ENCODE measurements at places on chromosomes 13 and 19.

DNA sequence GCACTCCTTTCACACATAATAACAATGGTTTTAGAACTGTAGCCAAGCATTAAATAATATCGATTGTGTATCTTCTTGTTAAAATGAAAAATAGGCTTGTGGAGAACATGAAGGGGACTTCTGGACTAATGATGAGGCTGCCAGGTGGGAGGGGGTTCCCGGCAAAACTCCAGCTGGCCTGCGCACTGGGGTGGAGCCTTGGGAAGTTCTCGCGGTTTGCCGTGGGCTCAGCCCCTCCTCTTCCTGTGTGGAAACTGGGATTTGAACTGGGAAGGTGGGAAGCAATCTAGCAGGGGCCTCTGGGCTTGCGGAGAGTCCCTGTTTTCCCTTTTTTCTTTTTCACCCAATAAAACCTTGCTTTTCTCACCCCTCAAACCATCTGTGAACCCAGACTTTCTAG is 113.7 kb upstream of the SLITRK1 start:
- DNase-seq: no peak

- DNase-seq: no peak
Observed at GRCh38 chr19:50928831-50929230, 17.6 kb upstream of the KLK4 start.

DNA sequence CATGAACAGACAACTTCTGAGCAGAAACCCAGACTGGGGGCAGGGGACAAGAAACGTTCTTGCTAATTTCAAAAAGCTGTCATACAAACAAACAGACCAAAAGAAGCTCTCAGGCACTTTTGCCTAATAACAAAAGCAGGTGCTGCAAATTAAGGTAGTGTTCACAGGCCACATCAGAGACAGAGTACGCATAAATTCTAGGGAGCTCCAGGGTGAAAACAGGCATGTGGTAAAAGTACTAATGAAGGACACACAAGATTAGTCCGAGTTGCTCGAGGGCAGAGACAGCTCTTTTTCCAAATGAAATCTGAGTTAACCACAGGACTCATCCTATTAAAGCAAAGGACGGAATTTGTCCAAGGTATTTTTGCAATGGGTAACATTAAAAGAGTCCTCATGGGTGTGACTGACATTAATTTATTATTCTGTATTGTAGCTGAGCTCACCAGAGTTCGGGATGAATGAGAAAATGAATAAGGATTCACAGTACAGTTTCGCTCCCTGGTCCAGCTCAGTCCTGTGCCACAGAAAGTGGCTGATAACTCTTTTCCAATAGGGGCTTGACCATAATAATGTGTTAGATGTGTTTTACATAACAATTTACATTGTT is 197.3 kb downstream of the LHFPL6 start:
- DNase-seq: no peak

- DNase-seq: no peak
Observed at GRCh38 chr19:7844405-7844804, 14.4 kb downstream of the EVI5L start.

DNA sequence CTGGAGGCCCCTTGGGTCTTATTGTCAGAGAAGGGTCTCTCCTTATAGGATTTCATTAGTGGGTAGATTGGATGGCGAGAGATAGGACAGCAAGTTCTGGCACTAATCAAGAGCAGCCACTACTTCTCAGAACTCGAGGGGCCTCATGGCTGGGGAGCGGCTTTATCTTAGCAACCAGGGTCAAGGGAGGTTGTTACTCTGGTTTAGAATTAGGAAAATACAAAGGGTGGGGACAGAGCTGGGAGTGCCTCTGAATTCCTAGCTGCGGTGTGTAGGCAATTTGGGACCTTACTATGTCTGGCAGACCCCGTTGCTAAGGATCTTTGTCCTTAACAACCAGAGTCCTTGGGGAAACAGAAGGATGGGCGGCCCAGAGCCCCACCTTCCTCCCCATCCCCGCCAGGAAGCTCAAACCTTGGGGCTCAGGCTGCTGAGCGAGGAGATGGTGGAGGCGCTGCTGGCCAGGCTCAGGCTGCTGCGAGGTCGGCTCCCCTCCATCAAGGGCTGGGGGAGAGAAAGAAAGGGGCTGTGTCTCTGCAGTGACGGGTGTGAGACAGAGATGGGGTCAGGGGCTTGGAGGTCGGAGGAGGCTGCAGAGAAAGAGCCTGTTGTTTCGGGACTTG is 1.2 kb downstream of the PLEKHA4 start:
- DNase-seq: no peak

DNA sequence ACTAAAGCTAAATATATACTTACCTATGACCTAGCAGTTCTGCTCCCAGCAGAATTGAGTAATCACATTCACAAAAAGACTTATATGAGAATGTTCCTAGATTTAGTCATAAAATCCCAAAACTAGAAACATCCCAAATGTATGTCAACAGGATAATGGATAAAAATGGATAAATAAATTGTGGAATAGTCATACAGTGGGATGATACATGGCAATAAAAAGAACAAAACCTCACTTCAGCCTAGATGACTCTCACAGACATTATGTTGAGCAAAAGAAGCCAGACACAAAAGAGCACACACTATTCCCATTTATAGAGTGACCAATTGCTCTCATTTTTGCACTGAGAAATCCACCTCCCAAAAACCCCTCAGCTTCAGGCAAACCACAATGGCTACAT is 352.4 kb upstream of the HTR2A start:
- no peak for DNase-seq

GRCh38 chr19:3819989-3820388 is 33.8 kb upstream of the MATK start:
- DNase-seq: no peak

GRCh38 chr19:3768015-3768747 is 3.8 kb downstream of the RAX2 start:
- no peak for DNase-seq

DNA sequence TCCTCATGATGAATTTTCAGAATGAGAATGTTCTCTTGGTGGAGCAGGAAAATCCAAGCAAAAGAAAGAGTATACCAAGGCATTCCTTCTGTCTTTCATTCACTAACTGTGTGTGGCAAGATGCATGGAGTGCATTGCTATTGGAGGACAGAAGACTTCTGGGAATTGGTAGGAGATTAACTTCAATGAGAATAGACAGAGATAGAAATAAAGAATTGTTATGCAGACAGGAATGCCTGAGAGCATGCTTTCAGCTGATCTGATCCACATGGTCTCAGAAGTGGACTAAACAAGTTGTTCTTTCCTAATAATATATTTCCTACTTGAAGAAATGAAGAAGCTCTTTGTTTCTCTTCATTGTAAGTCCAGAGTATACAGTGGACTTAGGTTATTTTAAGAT is 303.6 kb downstream of the MYO16 start:
- DNase-seq: no peak

GRCh38 chr19:4556597-4557127 is 2.8 kb downstream of the SEMA6B start:
- DNase-seq: no peak

DNA sequence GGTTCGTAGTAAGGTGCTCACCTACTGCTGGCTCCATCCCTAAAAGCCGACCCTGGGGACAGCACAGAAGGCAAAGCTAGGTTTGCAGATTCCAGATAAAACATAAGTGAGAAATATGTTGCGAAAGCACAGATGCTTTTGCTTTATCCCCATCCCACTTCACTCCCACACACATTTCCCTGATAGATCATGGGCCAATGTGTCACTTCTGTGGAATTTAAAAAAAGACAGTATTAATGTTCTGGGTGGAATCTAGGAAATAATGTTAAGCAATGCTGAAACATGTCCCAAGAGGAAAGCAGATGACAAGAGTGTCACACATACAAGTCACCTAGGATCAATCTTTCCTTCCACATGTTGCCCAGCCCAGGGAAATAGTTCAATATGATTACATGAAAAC is 661.0 kb upstream of the MIR17HG start:
- no peak for DNase-seq

GRCh38 chr19:8307965-8308866 is at the start of gene CD320:
Gene CD320, minus strand, starts transcription at chr19:8308358. Its CDS starts 68 bp downstream, at chr19:8308290.
- peak; percentile 56 for DNase-seq

GRCh38 chr19:31784671-31785101 is 435.4 kb upstream of the TSHZ3 start:
- DNase-seq: no peak

DNA sequence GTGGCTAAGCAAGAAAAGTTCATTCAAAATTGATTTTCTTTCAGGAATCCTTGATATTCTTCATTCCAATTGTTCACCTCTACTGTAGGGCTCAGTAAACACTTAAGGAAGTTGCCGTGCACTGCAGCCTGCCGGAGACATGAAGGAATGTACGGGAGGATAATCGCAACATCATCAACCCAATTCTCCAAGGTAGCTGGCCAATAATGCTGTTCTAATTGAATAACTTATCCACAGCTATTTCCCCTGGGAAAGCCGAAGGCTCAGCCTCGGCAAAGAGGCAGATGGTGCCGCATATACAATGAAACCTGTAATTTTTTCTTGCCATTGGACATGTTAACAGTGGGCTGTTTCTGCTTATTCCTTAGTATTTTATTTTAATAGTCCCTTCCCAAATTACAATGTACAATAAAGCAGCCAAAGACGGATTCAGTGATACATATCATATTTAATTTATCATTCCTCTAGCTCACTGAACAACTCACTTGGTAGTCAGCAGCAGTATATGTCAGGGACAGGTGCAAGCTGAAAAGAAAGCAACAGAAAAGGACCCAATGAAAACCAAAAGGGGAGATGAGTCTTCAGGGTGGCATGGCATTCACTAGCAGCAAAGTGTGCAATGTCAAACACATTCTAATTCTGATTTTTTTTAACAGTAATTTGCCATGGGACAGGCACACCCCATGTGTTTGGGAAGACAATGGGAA is 420.5 kb upstream of the KLF12 start:
- DNase-seq: no peak

DNA sequence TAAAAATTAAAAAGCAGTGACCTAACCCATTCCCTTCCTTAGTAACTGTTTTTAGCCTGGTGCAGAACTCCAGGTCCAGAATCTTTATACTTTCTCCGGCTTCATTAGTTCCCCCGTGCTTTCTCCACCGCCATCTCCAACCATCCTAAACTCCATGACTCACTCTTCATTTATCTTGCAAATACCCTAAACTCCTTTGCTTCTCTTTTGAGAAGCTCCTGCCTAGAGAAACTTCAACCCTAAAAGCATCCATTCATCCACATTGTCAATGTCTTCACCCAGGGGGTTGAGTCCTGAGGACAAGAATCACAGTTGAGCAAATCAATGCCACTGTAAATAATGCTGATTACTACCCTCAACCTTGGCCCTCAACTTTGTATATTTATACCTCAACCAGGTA is 17.1 kb upstream of the GARRE1 start:
- no peak for DNase-seq

DNA sequence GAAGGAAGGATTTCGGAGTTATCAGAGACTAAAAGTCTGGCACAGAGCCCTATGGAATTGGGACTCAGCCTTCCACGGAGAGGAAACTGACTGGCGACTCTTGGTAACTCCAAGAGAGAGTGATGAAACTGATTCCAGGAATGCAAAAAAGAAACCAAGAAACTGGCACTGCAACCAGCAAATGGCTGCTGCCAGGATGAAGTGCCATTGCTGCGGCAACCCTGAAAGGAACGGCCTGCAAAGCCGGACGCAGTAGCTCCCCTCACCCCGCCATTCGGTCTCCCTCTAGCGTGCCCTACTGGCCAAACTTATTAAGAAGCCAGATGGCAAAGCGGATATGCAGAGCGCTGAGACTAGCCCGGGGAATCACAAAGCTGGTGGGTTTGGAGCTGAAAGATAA is 236.0 kb downstream of the PCDH9 start:
- DNase-seq: peak; percentile 48

DNA sequence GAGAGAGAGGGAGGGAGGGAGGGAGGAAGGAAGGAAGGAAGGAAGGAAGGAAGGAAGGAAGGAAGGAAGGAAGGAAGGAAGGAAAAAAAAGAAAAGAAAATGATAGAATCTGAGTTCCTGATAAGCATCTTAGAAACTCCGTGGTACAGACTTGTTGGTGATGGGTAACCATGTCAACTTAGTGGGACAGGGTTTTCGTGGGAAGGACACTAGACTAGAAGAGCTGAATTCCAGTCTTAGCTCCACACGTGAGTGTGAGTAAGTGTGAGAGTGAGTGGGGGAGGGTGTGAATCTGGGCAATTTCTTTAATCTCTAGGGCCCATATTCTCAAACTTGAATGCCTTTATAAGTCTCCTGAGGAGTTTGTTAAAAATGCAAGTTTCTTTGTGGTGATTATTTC is 35.0 kb downstream of the PABPC3 start:
- no peak for DNase-seq

DNA sequence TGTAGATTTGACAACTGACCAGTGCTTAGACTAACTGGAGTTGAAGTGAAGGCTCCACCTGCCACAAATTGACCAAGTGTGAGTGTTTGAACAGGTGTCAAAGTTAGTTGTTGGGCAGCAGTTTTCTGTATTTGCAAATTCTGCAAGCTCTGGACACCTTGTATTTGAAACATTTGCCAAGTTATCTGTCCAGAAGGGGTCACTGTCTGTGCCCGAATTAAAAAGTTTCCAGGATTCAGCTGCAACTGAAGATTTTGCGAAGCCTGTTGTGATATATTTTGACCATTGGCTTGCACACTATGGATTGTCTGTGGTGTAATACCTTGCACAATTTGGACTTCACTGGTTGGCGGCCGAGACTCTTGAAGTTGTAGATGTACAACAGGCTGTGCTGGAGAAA is 1690.7 kb downstream of the SLITRK5 start:
- no peak for DNase-seq

DNA sequence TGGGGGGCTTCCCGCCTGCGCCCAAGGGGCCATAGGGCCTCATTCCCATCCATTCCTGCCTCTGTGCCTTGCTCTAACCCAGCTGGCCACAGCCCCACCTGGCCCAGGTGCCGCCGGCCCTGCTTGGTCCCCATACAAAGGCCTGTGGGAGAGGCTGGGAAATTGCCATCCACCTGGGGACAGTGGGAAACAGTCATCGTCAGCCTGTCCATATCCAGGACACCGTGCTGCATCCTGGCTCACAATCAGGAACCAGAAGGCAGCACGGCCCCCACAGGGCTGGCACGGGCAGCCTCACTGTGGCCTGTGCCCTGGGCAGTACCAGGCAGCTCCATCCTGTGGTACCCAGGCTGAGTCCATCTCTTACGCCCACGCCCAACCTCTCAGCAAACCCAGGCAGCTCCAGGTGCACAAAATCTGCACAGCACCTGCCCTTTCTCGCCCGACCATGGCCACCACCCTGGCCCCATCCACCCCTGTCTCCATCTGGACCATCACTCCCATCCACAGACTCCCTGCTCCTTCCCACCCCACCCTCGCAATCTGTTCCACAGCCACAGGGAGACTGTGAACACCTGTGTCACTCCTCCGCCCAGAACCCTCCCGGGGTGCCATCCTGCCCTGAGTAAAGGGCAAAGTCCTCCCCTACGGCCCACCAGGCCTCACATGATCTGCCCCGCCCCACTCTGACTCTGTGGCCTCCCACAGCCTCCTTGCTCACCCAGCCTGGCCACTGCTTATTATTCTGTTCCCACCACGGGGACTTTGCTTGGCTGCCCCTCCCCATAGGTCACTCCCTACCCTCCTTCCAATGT is 21.1 kb upstream of the FBXO27 start:
- DNase-seq: no peak

DNA sequence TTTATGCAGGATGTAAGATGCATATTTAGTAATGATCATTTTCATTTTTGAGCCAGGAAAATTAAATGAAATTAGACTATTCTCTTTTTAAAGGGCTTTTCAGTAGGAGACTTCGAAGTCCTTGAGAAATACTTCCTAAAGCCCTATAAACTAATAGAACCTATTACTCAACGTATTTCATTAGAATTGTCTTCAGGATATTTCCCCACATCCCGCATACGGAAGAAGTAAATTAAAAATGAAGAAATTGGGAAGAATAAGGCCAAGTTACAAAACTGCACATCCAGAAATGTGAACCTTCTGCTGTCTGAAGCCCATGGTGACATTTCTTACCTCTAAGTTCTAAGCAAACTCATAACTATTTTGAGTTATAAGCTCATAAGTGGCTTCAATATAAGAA is 66.5 kb downstream of the RXFP2 start:
- no peak for DNase-seq

Data from NCI-H2081 treated with DMSO at 0.1 percent for 48 hours (cell line).